HEK293T (cell line): ENCODE measurements at places on chromosomes 7 and 10.

- no peak for DNase-seq
Measured at GRCh38 chr10:98720551-98720950, 273.8 kb upstream of the HPS1 start.

DNA sequence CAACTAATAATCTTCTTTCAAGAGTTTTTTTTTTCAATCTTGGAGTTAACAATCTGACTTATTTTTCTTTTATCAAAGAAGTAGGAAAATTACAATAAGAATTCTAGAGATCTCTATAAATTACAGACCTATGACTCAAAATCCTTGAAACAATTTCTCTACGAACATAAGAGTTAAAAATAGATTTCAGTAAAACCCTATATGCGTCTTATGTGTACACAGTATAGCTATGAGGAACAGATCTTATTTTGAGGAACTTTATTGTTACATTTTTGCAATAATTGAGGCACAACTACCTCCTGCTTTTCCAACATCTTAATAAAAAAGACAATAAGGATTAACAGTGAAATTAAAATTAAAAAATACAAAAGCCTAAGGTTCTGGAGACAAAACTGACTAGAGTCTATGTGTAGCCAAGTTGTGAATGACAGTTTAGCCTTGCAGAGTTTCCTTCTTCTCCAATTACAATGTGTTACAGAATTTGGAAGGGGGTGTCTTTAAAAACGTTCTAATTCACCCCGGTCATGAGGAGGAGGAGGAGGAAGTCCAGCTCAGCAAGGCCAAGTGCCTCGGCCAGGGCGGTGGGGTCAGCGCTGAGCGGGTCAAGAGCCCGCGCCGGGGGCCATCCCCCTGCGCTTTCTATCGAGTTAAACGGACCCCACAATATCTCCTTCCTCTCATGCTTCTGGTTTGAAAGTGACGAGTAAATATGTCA is 40.5 kb downstream of the AMZ1 start:
- no peak for DNase-seq

DNA sequence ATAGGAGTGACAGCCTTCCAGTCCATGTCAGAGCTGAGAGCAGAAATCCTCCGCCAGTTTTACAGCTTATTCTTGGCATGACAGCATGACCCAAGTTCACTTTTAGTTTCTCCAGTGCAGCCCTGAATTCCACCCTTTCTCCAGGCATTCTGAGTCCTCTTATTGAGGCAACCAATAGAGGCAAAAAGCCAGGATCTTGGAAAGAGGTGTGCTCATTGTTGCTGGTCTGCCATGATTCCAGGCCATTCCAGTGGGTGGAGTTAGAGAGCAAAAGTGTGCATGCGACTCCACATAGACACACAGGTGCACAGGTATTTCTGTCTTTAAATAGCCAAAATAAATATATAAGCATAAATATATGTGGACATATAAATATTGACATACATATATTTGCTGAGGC is 224.7 kb upstream of the ADARB2 start:
- DNase-seq, result no peak

GRCh38 chr7:149229526-149229925 is 9.9 kb upstream of the ZNF212 start:
- no peak for DNase-seq

GRCh38 chr10:100775871-100776270 is 30.5 kb downstream of the PAX2 start:
- no peak for DNase-seq

GRCh38 chr10:129446183-129446581 is 20.9 kb upstream of the MGMT start:
- no peak for DNase-seq

- no peak for DNase-seq
Measured at GRCh38 chr10:72316748-72317435, 37.8 kb downstream of the DNAJB12 start.

DNA sequence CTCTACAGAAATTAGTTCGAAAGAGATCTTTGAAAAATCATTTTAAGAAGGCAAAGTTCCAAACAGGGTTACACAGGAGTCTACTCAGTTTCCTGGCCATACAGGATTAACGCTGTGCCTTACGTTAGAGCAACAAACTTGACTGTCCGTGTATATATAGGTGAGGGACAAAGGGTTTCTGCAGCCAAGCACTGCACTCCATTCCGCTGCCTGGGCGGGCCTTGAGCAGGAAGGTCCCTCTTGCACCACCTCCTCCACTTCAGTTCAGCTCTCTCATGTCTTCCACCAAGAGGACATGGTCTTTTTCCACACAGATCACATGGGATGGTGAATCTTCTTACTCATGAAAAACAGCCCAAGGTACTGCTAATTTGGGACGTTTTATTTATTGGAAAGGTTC is 43.2 kb downstream of the MCMBP start:
- no peak for DNase-seq

DNA sequence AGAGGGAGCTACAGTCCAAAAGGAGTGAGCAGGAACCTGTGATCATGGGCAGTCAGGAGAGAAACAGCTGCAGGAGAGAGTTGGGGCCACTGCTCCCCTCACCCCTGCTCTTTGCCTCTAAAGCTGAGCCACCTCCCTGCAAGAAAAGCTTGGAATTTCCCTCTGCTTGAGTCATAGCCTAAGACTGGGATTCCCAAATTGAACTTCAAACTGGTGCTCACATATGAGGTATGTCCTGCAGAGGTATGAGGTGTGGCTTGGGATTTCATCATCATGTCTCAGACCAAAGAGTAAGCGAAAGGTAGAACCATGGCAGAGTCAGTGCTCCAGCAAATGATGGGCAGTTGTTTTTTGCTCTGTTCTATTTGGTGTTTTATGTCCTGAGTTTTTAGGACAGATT is 237.1 kb upstream of the NRP1 start:
- no peak for DNase-seq

- DNase-seq, result no peak
Measured at GRCh38 chr7:136116186-136116585, 139.0 kb upstream of the MTPN start.

GRCh38 chr7:81159402-81159801 is 240.6 kb upstream of the SEMA3C start:
- no peak for DNase-seq

DNA sequence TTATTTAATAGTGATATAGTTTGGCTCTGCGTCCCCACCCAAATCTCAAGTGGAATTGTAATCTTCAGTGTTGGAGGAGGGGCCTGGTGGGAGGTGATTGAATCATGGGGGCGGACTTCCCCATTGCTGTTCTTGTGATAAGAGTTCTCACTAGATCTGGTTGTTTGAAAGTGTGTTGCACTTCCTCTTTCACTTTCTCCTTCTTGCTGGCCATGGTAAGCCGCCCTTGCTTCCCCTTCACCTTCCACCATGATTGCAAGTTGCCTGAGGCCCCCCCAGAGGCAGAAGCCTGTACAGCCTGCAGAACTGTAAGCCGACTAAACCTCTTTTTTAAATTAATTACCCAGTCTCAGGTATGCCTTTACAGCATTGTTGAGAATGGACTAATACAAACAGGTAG is 101.4 kb downstream of the MTPAP start:
- DNase-seq, result no peak

GRCh38 chr10:88379575-88379974 is 203.5 kb downstream of the RNLS start:
- no peak for DNase-seq

GRCh38 chr10:14074062-14074884 is 256.5 kb downstream of the FRMD4A start:
- peak; percentile 57 for DNase-seq

DNA sequence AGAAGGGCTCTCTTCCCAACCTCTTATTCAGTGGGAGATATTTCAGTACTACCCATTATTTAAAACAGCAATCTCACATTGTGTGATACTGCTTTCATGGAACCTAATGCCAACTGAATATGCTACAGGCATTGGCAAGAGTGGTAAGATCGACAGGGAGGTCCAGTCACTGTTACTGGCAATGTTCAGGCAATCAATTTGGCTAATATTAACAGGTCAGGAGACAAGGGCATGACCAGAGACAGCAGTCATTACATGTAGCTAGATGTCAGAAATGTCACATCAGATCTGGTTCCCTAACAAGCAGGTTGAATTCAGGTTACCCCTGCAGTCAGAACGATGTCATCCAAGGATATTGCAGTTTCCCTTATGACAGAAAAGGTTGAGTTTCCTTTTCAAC is 129.4 kb downstream of the ARHGAP12 start:
- no peak for DNase-seq

DNA sequence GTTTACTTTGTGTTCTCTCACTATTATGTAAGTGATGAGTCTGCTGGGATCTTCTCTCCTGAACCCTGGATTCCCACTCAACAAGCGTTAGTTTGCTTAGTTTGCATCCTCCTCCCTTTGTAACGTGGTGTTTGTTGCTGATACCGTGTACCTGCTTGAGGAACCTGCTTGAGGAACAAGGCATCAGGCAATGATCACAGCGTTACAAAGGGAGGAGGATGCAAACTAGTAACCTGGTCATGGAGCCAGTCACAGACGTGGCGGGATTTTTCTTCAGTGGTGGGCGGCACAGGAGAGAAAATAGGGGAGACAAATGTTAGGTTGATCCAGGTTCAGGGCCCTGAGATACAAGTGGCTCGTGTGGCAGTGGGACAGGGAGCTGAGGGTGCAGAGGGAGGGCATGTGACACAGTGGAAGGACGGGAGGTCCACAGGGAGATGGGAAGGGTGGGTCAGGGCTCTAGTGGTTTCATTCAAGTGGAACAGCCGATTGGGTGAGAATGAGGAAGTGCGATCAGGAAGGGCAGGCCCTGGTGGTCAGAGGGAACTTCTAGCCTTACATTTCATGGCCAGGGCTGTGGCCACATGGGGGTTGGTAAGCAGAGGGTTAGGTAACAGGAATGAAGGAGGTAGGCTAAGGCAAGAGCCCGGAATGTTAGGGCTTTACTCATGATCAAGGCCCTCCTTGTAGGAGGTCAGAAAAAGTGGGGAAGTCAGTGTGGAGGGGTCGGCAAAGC is 38.0 kb downstream of the SNX10 start:
- no peak for DNase-seq

DNA sequence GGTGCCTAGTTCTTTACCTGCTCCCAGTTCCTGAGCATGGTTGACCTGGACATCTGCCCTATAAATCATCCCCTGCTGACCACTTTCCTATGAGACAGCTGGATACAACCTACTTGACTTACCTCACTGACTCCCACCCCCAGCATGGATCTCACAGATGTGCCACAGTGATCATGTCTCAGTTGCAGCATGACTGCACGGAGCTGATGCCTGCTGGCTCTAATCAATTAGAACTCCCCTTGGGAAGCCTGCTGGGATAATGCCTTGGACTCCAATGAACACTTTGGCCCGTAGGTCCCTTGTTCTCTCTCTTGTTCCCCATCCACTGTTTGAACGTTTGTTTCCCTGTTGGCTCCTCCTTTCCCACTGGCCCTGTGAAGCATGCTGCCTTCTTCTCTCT is 271.2 kb upstream of the IGFBP3 start:
- no peak for DNase-seq

- no peak for DNase-seq
Measured at GRCh38 chr7:22569586-22570321, 69.8 kb upstream of the STEAP1B start.

GRCh38 chr10:110479710-110480109 is 18.0 kb upstream of the DUSP5 start:
- DNase-seq, result no peak

DNA sequence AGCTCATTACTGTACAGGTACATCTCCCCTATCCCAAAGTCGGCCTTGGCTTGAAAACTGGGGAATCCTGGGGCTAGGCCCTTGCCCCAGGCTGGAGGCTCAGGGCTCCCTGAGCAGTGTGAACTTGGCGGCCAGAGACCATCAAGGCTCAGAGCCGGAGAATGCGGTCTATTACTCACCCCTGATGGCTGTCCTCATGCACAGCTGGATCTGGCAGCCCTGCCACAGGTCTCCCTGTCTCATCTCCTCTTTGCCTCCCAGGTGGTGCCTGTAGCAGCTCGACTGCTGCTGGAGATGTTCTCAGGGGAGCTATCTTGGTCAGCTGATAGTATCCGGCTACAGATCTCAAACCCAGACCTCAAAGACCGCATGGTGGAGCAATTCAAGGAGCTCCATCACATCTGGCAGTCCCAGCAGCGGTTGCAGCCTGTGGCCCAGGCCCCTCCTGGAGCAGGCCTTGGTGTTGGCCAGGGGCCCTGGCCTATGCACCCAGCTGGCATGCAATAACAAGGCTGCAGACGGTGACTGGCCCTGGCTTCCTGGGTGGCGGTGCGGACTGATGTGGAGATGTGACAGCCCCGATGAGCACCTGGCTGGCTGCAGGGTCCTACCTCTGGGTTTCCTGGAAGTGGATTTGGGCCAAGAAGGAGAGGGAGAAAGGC is 10.7 kb downstream of the IRF5 start:
- no peak for DNase-seq

DNA sequence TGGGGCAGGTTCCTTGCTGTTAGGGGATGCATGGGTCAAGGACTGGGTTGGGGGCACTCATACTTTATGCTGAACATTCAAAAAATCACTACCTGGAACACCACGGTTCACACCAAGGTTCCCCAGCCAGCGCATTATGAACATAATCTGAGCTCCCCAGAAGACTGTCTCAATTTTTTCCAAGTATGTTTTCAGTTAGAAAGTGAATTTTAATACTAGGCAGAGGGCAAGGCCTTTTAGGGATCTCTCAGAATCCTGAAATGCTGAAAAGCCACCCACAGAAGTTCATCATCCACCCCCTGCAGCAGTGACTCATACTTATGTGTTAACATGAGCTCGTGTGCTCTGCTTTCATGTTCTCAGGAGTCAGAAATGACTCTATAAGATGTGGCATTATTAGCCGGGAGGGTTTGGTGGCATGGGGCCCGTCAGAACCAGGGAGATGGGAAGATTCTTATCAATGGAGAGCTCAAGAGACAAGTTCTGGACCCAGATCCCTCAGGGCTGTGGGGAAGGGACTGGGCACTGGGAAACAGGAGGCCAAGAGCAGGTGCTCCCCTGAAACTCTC is 185.2 kb upstream of the ITGB1 start:
- no peak for DNase-seq

GRCh38 chr7:2841907-2842306 is 2.2 kb downstream of the GNA12 start:
- DNase-seq, result no peak

- no peak for DNase-seq
Measured at GRCh38 chr7:27203964-27204594, 4.2 kb upstream of the HOXA13 start.

DNA sequence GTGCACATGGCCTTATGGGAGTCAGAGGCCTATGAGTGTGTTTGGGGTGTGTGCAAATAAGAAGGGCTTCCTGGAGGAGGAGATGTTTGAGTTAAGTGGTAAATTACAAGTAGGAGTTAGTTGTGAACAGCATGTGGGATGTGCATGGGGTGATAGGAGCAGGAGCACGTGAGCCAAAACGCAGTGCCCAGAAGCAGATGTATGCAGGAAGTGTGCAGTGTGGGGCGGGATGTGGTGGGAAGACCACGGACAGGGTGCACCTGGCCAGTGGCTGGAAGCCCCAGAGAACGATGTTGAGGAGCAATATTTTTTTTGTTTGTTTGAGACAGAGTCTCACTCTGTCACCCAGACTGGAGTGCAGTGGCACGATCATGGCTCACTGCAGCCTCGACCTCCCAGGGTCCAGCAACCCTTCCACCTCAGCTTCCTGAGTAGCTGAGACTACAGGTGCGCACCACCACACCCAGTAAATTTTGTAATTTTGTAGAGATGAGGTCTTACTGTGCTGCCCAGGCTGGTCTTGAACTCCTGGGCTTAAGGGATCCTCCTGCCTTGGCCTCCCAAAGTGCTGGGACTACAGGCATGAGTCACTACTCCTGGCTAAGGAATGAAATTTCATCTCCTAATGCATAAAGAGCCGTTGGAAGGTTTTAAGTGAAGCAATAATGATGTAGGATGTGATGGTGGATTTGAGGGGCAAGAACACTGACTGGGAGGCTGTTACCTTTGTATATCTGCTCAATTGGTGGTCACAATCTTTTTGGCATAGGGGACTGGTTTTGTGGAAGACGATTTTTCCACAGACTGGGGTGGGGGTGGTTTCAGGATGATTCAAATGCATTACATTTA is 78.4 kb downstream of the LYZL2 start:
- no peak for DNase-seq
